ENCODE measurements at places on chromosomes 11 and 22.

GRCh38 chr22:24271386-24271854, 789 bp downstream of the SPECC1L start:
- no peak for DNase-seq

GRCh38 chr22:30277547-30278344, 11.1 kb upstream of the OSM start:
- DNase-seq, result no peak

DNA sequence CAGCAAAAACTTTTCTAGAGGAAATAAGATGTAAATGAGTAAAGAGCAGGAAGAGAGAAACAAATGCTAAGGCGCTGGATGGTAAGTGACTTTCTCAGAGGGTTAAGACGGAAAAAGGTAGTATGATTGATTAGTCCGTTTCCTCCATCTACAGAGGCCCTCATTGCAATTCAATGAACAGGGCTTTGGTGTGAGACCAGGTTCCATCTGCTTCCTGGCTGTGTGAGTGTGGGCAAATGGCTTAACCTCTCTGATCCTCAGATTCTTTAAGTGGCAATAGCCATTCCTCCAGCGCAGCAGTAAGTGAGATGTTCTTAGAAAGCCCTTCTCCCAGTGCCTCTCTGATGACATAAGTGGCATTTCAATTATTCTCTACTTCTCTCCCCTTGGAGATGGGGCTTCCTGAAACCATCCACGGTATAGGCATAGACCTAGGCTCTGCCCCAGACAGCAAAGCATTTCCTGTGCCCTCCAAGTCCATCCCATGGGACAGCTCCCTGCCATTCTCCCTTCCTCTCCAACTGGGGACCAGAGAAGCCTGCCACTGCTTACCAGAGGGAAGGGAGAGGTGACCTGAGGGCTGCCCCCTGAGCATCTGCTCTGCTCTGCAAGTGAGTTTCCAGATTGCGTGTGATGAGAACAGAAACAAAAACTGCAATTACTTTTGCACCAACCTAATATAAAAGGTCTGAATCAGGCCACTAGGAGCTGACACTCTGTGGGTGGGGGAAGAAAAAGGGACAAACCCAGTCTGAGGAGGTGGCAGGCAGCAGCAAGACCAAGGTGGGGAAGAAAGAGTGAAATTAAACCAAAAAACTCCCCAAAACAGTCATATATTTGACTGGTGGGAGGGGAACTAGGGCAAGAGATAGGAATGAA, 12.7 kb upstream of the CD44 start:
- DNase-seq, result no peak

DNA sequence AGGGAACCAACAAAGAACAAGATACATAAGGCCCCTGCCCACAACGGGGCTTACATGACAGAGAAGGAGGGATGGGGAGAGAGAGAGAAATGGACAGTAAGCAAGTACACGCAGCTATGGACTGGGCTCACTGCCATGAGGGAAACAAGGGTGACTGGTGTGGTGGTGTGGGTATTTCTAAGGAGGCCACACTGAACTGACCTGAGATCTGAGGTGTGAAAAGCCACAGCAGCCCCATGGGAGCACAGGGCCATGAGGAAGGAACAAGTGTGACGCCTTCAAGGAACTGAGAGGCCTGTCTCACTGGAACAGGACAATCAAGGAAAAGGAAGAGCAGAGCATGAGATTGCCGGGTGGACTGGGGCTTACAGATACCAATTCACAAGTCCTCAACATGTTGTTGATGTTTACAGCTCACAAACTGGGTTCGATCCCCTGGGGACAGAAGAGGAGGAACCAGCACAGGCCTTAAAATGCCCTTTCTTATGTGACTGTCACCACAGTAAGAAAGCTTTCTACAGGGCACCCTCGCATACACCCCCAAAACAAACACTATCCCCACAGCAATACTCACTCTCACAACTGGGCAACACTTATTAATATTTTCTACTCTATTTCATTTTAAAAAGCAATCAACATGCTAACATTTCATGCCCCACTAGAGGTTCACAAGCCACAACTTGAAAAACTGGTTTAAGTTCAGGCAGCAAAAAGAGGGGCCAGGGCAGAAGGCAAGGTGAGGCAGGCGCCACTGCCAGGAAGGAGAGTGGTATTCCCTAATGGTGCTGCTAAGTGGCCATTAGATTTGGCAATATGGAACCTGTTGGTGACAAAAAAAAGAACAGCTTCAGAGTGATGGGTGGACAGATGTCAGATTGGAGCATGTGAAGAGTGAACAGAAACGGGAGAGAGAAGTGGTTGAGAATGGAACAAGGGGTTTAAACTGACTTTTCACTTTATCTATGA, 39.1 kb downstream of the TCIRG1 start:
- no peak for DNase-seq

GRCh38 chr22:38872831-38873248, 824 bp upstream of the CBX6 start:
- DNase-seq, result no peak

DNA sequence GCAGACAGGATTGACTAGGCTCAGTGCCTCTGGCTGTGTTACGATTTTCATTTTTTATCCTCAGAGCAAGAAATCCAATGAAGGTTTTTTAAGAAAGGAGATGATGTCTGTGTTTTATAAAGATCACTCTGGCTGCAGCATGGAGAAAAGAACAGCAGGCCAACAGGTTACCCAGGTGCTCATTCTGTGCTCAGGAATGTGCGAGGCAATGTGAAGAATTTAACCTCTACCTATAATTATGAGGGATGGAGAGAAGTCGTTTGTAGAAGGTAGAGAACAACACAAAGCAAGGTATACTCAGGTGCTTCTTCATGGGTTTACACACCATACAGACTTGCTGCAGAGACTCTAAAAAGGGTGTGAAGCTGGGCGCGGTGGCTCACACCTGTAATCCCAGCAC, 10.0 kb upstream of the RTCB start:
- no peak for DNase-seq

DNA sequence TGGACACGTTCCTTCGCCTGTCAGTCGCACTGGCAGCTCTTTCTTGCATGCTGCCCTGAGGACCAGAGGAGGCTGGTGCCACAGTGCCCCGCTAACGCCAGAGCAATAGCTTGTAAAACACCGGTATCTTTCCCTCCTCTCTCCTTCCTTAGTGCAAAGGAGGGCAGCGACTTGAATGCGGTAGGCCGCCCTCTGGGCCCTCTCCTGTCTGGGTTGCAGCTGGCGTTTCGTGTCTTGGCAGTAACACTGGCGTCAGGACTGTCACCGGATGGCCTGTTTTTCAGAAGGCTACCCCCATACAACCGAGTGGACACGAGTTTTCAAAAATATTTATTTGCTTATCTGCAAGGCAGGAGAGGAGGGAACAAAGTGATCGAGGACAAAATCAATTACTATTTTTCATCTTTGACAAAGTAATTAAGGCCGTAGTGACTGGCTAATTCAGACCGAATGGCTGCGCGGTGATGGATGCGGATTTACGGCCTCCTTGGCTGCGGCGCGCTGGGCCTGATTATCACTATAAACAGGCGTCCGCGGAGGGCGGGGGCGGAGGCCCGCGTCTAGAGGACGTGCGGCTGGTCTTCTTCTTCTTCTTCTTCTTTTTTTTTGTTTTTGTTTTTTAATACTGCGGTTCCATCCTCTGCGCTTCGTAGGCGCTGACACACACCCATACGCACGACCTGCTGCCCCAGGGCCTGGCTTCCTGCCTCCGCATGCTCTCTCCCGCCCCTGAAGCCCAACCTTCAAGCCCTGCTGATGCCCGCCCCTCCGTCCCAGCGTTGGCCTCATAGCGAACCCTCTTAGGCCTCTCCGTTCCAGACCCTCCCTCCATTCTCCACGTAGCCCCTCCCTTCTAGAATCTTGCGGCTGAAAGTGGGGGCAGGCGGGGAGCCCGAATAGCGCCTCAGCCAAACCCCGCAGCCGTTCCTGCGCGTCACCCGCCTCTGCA, 2.9 kb upstream of the SLC6A5 start:
- DNase-seq, result no peak

DNA sequence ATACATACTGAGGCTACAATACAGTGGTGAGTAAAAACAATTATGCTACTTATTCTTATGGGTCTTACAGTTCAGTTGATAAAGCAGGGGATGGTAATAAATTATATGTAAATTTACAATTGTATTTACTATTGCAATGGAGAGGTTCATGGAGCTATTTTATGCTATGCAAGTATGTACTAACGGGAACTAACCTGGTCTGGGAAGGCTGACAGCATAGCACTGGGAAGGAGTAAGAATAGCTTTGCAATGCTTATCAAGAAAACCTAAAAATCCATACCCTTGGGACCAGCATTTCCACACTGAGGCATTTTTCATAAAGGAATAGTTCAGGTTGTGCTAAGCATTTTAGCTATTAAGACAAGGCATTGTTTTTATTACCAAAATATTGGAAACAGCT, 700.6 kb downstream of the NELL1 start:
- no peak for DNase-seq

DNA sequence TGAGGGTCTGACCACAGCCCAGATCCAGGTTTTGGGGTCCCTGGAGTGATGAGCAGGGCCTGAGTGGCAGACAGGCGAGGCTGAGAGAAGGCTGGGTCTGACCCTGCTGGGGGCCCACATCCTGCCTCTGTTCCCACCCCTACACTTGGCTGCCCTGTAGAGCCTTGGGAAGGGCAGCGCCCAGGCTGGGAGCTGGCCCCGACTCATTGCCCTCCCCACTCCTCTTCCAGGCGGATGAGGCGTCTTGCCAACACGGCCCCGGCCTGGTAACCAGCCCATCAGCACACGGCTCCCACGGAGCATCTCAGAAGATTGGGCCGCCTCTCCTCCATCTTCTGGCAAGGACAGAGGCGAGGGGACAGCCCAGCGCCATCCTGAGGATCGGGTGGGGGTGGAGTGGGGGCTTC, 4.9 kb downstream of the DERL3 start:
- no peak for DNase-seq

DNA sequence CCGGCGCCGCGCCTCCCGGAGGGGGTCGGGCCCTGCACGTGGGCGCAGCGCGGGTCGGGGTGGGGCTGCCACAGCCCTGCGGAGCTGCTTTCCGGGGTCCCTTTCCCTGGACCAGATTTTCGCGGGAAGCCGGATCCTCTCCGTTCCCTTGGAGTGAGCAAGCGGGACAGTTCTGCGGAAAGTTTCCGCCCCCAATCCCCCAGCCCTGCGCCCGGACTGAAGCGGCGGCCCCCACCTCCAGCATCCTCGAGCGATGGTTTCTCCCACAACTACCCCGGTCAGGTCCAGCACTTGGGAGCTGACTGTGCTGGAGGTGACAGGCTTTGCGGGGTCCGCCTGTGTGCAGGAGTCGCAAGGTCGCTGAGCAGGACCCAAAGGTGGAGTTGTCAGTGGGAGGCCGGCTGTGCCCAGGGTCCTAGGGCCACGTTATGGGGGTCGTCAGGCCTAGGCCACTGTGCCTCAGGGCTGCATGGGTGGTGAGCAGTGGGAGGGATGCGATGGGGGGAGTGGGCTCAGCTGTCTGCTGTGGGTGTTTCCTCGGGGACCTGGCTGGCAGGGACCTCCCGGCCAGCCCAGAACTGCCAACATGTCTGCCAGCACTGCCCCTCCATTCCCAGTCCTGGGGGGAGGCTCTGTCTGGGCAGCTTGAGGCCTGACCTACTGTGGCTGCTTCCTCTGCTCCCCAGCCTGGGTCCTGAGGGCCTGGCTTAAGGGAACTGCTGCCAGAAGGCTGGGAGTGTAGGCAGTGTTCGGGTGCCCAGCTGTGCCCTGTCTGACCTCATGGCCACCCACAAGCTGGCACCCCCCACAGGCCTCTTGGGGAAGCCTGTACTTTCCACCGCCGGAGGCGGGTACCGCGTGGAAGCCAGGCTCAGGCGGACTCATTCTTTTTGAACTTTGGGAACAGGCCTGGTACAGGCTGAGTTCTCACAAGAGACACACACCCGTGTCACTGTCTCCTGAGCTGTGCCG, 726 bp downstream of the ST3GAL4 start:
- DNase-seq, result no peak

- no peak for DNase-seq
Observed at GRCh38 chr11:109309153-109309552, 112.8 kb upstream of the C11orf87 start.

DNA sequence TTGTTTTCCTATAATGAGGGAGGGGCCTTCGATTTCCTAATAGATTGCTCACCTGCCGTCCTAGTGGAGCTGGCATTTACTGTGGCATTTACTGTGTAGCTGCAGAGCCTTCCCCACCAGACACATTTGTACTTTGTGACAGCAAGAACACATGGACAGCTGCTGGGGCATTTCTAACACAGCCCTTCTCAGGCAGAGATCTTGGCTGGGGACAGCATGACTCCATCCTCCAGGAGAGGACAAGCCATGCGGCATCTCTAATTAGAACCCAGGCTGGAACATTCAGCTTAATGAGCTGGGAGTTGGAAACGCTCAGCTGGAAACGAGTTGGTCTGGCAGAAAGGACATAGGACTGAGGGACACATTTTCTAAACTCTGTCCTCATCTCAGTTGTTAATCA, 887.5 kb downstream of the NTM start:
- no peak for DNase-seq

DNA sequence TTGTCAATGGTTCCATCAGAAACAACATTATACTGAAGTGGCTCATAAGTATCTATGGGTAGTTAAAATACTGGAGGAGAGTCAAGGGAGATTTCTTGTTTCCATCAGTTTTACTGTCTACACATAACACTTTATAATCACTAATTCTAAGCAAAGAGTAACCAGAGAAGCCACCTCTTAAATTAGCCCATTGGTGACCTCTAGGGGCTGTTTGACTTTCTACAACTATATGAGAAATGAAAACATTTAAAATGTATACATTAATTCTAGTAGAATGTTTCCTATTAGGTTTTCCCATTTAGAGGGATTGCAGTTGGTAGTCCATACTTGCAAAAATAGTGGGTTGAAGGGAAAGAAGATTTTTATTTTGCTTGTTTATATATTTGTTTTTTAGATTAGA, 504.3 kb downstream of the FAM181B start:
- no peak for DNase-seq

DNA sequence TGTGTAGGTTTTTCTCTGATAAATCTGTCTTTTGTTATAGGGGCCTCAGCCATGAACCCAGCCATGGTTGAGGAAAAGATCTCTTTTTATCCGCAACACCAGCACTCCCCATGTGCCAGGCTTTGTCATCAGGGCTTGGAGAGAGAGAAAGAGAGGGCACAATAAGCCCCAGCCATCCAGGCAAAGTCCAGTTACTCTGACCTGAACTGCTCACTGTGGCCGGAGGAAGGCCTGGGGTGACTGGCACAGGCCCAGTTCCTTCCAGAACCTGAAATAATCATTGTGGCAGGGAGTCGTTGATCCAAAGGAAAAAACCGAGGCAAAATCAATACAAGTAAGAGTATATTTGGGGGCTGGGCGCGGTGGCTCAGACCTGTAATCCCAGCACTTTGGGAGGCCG, 3.9 kb upstream of the ARHGAP8 start:
- no peak for DNase-seq

All from esophagus squamous epithelium (tissue), 5 donors.